ENCODE measurements at places on chromosomes 4 and X. TPM values are rescaled to one million over a fixed set of nuclear protein-coding genes. Genes with fewer than 3 reads are reported as not detected.

DNA sequence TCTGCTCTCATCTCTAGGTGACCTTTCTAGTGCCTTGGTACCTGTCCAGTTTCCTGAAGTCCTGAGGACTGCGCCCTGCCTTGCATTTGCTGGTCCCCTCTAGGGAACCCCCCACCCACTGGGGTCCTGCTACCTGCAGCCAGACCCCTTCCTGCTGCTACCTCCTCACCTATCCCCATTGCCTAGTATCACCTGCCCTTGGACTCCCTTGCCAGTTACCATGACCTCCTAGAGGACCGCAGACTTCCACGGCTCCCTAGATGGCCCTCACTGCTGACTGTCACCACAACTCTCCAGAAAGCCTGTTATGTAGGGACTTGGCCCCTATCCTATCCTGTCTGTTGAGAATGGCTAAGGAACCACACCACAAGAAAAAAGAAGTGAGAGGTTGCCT lies 166.6 kb downstream of the EFNB1 start:
- H3K4me1 ChIP-seq = peaks cover 52% of the 10 kb centered on the region
- no peak overlapping the region for H3K27ac ChIP-seq
- no peak for DNase-seq
- no peaks in the 10 kb centered on the region for H3K36me3 ChIP-seq
- no peaks in the 10 kb centered on the region for H3K27me3 ChIP-seq

DNA sequence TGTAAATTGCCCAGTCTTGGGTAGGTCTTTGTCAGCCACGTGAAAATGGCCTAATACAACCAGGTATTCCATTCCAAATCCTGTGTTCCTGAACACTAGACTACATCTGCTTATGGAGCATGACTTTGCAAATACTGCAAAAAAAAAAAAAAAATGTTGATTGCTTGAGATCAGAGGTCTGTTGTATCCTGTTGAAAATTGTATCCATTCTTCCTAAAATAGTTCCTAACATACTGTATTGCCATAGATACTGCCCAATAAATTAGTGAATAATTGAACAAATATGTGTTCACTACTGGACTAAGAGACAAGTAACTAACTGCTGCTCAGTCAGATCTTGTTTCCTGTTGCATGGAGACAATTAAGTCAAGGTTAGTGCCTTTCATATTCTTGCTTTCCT lies 164.3 kb upstream of the PABPC4L start:
- H3K4me3 ChIP-seq = no peak overlapping the region
- no peak overlapping the region for H3K27ac ChIP-seq
- H3K4me1 ChIP-seq = no peaks in the 10 kb centered on the region
- H3K27me3 ChIP-seq = no peaks in the 10 kb centered on the region
- no peaks in the 10 kb centered on the region for H3K36me3 ChIP-seq

GRCh38 chr4:40246011-40246900 lies 49.4 kb downstream of the RHOH start:
- H3K4me3 ChIP-seq = no peak overlapping the region
- H3K27ac ChIP-seq = no peak overlapping the region
- H3K4me1 ChIP-seq = no peaks in the 10 kb centered on the region
- H3K27me3 ChIP-seq = no peaks in the 10 kb centered on the region
- H3K36me3 ChIP-seq = no peaks in the 10 kb centered on the region

DNA sequence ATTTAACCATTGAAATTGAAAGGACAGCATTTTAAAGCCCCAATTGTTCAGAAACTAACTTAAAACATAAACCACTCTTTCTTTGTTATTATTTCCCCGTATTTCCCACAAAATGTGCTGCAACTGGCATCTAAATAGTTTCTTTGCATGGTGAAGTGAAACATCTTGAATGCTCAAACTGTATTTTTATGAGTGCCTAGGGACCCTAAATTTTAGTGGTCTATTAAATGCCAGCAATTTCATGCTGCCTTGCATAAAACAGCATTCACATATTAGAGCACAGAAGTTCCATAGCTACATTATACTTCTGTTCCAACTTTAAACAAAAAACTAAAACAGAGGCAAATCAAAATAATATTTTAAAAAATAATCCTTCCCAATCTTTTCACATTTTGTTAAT lies 5.4 kb downstream of the RAB28 start:
- no peak overlapping the region for H3K4me3 ChIP-seq
- no peak for DNase-seq
- H3K27me3 ChIP-seq = no peaks in the 10 kb centered on the region

DNA sequence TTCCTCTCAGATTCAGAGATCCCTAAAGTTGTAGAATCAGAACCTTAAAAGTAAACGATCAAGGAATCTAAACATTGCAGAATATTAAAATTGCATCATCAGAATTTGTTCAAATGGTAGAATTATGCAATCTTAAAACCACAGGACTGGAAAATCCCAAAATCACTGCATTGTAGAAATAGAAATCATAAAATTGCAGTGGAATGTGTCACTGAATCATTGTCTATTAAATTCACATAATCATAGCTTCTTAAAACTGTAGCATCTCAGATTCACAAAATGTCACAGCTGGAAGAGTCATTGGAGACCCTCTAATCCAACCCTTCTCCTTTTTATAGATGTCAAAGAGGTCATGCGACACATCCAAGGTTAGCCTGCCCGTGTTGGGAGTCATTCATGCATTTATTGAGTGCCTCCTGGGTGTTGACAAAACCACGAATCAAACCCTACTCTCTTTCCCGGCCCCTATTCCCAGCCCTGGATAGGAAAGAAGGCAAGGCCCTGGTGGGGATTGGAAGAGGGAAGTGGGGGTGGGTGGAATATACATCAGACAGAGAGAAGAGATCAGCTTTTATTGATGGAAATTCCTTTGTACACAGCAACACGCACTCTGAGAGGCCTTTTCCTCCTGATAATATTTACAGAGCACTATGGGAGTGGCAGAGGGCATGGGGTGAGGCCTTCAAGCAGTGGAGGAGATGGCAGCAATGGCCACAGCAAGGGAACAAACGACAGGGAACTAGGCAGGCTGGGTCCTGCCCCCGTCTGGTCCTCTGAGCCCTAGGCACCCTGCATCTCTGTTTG lies 15.4 kb downstream of the IQSEC2 start:
- peak overlapping the region; percentile 30 for H3K27ac ChIP-seq
- H3K27me3 ChIP-seq = no peaks in the 10 kb centered on the region
- no peaks in the 10 kb centered on the region for H3K36me3 ChIP-seq
- peaks cover 4% of the 10 kb centered on the region for H3K4me1 ChIP-seq

- peak overlapping the region; percentile 62 for H3K27ac ChIP-seq
- no peak overlapping the region for H3K4me3 ChIP-seq
- DNase-seq = no peak
Measured at GRCh38 chrX:55007656-55008055, 7.5 kb downstream of the APEX2 start.

DNA sequence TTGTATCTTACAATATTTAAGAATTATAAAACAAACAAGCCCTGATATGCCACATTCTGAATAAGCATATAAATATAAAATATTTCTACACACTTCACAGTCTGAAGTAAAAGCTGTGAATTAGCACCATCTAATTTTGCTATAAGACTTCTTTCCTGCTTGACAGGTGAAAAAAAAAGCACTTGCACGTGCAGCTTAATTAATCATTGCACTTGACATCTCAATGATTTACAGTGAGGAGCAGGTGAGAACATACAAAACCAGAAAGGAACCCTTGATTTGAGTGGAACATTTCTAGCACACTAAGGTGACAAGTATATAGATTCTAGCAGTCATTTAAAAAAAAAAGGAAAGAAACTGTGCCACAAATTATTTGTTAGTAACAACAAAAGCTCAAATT lies 47.9 kb downstream of the CHIC2 start:
- H3K36me3 ChIP-seq = peaks cover 21% of the 10 kb centered on the region
- DNase-seq = no peak
- no peaks in the 10 kb centered on the region for H3K27me3 ChIP-seq

DNA sequence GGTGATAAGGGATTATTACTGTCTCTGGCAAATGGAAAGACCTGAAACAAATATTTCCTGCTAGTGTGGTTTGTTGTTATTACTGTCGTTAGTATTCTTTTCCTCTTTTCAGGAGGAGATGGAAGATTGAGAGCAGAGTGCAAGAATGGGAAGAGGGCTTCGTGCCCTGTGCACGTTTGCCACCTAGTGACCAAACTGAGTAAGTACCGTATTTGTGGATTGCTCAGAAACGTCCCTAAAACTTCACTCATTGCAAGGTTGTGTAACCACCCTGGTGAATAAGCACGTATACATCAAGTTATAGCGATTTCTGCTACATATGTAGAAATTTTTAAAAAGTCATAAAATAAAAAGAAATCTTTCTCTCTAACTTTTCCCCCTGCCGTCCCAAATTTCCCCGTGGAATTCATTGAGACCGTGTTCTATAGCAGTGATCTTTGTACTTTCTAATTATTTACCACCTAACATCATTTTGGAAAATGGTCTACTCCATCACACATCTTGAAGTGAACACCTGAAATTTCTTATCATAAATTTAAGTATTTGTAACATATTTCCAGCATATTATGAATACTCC lies 24.3 kb downstream of the LINC00632 start:
- no peak overlapping the region for H3K27ac ChIP-seq
- H3K36me3 ChIP-seq = no peaks in the 10 kb centered on the region
- DNase-seq = no peak
- no peaks in the 10 kb centered on the region for H3K4me1 ChIP-seq
- H3K27me3 ChIP-seq = no peaks in the 10 kb centered on the region

DNA sequence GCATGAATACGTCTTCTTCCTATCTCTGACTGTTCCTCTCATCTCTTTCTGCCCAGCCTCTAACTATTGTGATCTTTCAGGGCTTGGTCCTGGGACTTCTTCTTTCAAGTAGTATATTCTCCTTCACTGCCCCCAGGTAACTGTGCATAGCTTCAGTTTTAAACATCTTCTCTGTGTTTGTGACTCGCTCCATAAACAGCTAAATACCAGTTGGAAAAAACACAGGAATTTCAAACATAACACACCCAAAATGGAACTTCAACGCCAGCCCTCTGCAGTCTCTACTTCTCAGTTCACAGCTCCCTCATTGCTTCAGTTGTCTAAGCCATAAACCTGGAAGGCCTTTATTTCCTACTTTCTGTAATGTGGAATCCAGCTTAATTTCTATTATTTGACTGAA lies 16.6 kb downstream of the TRIML2 start:
- DNase-seq = no peak
- H3K36me3 ChIP-seq = no peaks in the 10 kb centered on the region
- no peak overlapping the region for H3K4me3 ChIP-seq
- H3K4me1 ChIP-seq = no peaks in the 10 kb centered on the region
- H3K27ac ChIP-seq = no peak overlapping the region
- H3K27me3 ChIP-seq = no peaks in the 10 kb centered on the region

DNA sequence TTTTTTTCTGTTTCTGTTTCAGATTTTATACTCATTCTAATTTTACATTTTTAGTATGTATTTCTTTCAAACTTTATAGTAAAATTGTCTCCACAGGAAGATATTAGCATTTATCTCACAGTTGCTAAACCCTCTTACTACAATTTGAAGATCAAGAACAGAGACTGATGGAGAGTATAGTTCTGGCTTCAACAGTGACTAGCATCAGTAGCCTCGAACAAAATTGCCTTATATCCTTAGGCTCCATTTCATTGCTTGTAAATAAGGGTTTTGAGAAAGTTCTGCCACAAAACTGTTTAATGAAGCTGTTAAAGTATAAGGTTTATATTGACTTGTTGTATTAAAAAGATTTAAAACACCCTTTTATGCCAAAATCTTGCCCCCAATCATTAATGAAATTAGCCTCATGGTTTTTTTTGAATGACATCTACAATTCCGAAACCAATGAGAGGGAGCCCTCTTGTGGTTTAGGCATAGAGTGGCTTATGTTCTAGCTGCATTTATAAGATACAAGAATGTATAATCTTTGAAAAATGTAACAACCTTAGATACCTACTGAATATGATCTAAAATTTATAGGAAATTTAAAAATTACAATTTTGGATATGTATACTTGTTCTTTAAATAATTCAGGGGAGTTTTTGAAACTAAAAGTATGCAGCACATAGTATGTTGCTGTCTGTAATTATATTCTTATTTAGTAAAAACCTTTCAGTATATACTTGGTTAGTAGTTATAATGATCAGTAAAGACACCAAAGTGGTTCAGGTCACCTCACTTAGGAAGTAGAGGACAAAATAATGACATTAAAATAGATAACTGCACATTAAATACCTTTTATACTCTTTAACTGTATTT lies 109.8 kb upstream of the HPGD start:
- no peaks in the 10 kb centered on the region for H3K27me3 ChIP-seq
- DNase-seq = no peak
- H3K36me3 ChIP-seq = no peaks in the 10 kb centered on the region
- H3K4me1 ChIP-seq = no peaks in the 10 kb centered on the region
- H3K4me3 ChIP-seq = no peak overlapping the region

GRCh38 chr4:101393256-101393655 lies 45.9 kb upstream of the PPP3CA start:
- H3K27ac ChIP-seq = no peak overlapping the region
- no peaks in the 10 kb centered on the region for H3K27me3 ChIP-seq
- H3K4me3 ChIP-seq = no peak overlapping the region
- DNase-seq = no peak

WAS gene
- 2.6 TPM for total RNA-seq

BBS12 gene
- total RNA-seq = 2.5 TPM

GLRB gene
- total RNA-seq = 1.3 TPM

FAM53A gene
- total RNA-seq = 2.5 TPM

ITGB1BP2 gene
- total RNA-seq = 3.9 TPM
